ENCODE measurements at places on chromosomes 5 and 9.

- no peak for DNase-seq
Observed at GRCh38 chr5:75325242-75325641, 11.8 kb upstream of the HMGCR start.

- no peak for DNase-seq
Observed at GRCh38 chr5:58898006-58898405, 315.1 kb downstream of the RAB3C start.

GRCh38 chr5:172722327-172722815 is 48.6 kb downstream of the DUSP1 start:
- DNase-seq, result no peak

DNA sequence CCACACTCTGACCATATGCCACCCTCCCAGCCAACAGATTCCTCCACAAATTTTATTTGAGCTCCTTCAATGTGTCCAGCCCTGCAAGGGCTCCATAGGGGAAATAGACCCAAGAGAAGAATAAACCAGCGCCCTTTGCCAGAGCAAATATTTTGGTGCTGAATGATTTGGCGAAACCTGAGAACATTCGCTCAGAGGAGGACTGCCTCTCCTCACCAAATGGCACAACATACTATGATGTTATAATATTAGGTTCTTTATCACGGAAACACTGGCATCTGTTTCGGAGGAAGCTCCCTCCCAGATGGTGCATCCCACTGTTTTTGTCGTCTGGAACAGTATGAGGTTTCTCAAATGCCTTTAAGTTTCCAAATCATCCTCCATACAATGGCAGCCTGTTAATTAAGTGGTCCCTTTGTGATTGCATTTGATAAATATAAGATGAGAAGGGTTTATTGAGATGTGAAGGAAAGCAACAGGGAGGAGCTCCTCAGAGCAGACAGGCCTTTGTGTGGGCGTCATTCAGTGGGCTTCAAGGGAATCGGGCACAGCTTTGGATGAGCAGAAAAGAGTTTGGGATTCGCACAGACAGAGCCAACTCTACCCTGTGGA is 139.1 kb upstream of the ADRA1B start:
- DNase-seq, result no peak

- DNase-seq, result no peak
Observed at GRCh38 chr5:54285686-54286085, 24.7 kb downstream of the ARL15 start.

- DNase-seq, result no peak
Observed at GRCh38 chr5:169004551-169004950, 296.4 kb downstream of the SLIT3 start.

- DNase-seq, result no peak
Observed at GRCh38 chr5:136182618-136183017, 10.3 kb downstream of the SMIM32 start.

- DNase-seq, result no peak
Observed at GRCh38 chr9:134390947-134391318, 64.7 kb downstream of the RXRA start.

DNA sequence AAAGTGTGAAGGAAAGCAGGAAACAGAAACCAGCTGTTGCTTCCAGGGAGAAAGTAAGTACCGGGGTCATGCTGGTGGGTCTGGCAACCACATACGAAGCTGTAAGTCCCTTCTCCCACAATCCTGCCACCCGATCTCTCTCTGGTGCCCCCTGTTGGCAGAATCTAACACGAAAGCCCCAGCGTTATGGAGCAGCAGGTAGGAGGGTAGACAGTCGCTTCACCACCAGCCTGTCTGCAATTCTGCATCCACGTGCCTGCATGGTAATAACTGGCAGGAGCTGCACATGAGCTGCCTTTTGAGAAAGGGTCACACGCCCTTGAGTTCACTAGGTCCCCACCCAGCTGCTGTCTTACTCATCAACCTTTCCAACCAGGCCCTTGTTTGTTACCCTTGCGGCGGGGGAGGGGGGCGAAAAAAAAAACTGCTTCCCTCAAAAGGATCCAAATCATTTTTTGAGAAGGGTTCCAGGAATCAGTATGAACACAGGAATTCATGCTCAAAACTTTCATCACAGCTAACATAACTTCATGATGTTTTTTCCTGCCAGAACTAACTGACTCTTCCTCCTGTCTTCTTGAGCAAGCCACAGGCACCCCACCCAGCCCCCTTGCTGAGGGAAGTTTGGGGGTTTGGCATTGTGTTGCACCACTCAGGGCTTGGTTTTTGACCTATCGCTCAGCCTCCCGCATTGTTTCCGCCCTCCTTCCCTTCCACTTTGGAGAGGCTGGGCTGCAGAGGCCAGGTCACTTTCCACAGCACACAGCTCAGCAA is 19.6 kb upstream of the TMEM252 start:
- peak; percentile 56 for DNase-seq

DNA sequence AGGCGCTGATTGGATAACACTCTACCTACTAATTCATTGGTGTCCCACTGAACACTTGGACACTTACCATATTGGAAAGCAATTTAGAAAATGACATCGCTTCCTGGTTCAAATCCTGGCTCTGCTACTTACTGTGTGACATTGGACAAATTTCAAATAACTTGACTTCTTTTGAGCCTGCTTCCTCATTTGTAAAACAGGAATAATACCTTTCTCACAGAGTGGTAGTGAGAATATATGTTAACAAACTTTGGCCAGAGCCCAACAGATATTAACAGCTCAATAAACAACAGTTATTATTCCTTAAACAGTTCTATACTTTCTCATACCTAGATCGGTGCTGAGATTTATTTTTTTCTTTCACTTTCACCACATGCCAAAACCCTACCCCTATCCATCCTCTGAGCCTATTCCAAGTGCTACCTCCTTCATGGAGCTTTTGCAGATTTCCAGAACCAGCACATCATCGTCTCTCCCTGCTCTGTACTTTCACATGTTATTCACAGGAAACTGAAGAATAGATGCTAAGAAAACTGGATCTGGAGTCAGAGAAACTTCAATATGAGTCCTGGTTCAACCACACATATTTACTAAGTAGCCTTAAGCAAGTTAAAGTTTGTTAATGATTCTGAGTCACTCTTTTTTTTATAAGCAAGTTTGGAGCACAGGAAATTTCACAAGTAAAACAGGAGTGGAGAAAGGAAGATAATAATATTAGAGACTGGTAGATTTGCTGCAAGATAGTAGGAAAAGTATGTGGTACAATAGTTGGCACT is 92.3 kb downstream of the STRBP start:
- DNase-seq, result no peak

DNA sequence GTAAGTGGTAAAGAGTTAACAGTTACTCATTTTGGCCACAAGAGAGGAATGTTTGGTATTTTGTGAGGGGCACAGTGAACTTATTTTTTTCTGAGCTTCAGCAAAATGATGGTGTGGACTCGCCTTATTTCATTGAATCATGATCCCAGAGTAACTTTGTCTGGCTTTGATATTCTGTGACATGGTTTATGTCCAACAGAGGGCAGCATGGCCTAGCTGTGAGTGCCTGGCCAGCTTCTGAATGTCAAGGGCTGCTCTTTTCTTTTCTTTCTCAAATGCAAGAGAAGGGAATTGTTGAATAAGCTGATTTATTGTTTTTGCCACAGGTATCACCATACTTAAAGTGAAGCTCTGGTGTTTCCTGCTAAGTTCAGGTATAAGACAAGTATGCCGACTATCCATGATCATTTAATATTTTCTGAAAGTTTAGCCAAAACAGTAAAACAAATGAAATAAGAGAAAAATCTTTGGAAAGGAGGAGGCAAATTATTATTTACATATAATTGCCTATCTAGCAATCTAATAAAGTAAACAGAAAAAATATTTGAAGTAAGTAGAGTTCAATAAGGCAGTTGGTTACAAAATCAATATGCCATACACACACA is 31.7 kb downstream of the MRPL22 start:
- peak; percentile 39 for DNase-seq

DNA sequence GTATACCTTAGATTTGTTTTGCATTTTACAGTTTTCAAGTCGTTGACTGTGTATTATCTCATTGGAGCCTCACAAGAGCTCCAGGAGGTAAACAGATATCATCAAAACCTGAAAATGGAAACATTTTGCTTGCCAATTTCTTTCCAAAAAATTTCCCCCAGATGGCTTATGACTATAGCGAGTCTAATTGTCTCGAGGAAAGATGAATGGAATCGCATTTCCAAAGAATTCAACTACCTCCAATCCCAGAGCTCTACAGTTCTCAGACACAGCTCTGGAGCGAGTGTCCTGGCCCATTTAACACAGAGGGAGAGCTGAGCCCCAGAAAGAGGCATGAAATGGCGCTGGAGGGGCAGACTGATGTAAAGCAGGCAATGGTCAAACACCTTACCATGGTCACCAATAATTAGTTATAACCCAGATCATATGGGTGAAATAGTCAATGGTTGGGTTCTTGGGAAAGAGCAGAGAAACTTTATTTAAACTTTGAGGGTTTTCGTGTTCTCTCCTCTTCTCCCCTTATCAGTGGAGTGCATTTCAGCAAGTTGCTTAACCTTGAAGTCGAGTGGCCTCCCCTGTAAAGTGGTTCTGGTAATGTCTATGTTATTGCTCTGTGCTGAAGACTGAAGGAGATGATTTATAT is 168.2 kb downstream of the ZDHHC21 start:
- no peak for DNase-seq

Measured in left ventricle myocardium superior (tissue), 1 donor.